ENCODE measurements at places on chromosomes 6 and 20.

DNA sequence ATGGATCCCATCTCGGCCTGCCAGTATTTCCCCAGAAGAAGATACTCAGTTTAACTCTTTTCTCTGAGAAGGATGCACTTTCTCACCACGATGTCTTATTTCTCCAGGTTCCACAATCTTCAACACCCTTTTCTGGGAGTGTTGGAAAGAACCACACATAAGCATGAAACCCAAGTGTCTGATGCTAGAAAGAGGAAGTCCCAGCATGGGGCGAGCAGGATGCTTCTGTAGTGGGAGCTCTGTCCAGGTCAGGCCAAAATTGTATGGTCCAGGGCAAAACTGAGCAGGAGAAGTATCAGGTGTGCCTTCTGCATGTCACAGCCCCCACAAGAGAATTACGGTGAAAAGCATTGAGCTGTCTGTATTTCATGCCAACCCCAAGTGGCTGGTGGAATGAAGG, 11.0 kb downstream of the TREM1 start:
- H3K27me3 ChIP-seq: peaks cover 36% of the 10 kb centered on the region
- no peaks in the 10 kb centered on the region for H3K4me1 ChIP-seq
- H3K27ac ChIP-seq: no peak overlapping the region
- no peaks in the 10 kb centered on the region for H3K36me3 ChIP-seq
- H3K4me3 ChIP-seq: no peak overlapping the region

DNA sequence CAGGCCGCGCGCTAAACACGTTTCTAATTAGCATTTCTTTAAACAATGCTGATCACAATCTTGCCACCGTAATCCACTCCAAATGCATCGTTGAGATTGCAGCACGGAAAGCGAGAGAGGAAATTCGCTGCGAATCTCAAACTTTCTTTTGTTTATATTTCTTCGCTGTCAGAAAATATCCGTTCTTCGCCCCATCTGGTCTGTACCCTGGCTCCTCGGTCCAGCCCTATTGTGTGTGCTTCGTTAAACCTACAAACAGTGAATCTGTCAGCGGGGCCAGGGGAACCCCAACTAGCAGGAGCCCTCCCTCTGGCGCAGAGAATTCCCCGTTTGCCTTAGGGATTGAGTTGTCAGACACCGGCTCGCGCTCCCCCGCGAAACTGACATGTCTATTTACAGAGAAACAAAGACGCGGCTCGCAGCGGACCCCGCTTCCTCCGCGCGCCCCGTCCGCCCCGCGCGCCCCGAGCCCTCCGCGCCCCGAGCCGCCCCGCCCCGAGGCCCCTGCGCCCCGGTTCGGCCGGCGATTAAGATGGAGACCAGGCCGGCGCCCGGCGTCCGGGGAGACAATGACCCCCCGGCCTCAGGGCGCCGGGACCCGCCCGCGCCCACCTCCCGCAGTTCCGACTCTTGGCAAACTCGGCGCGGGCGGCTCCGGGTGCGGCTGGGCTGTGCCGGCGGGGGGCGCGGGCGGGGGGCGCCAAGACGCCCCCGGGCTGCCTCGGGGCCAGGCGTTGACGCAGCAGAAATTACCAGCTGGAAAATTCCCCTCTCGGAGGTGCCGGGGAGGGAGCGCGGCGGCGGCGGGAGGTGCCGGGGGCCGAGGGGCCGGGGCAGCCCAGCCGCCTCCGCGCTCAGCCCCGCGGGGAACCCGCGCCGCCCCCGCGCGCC, 874 bp downstream of the ZBTB46 start:
- H3K4me3 ChIP-seq: peak overlapping the region; percentile 77
- peaks cover 30% of the 10 kb centered on the region for H3K4me1 ChIP-seq
- H3K27ac ChIP-seq: no peak overlapping the region
- peaks cover 5% of the 10 kb centered on the region for H3K36me3 ChIP-seq
- DNase-seq: no peak
- peaks cover 15% of the 10 kb centered on the region for H3K27me3 ChIP-seq

DNA sequence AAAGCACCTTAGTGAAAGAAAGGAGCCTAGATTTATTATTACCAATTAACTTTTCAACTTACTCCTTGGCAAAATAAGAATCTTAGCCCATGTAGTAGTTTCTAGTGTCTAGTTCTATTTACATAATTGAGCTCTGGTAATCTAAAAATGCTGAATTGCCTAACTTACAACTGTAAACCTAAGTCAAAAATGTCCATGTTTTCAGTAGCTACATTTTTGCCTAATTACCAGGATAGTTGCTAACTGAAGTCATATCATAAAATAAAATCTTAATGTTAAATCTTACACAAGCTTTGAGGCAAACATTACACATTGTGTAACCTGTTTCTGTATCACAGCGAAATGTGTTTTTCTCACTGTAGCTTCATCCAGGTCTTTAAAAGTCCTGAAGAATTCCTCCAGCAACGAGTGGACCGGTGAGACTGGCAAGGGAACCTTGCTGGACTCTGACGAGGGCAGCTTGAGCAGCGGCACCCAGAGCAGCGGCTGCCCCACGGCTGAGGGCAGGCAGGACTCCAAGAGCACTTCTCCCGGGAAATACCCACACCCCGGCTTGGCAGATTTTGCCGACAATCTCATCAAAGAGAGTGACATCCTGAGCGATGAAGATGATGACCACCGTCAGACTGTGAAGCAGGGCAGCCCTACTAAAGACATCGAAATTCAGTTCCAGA, 7.6 kb upstream of the CLDN20 start:
- H3K27me3 ChIP-seq: peaks cover 2% of the 10 kb centered on the region
- DNase-seq: peak; percentile 23
- H3K4me1 ChIP-seq: peaks cover 36% of the 10 kb centered on the region
- H3K4me3 ChIP-seq: no peak overlapping the region
- H3K36me3 ChIP-seq: peaks cover 33% of the 10 kb centered on the region
- peak overlapping the region; percentile 69 for H3K27ac ChIP-seq

- peaks cover 2% of the 10 kb centered on the region for H3K27me3 ChIP-seq
- no peak overlapping the region for H3K4me3 ChIP-seq
- no peak for DNase-seq
- H3K4me1 ChIP-seq: no peaks in the 10 kb centered on the region
- H3K27ac ChIP-seq: no peak overlapping the region
Measured at GRCh38 chr6:161747506-161747905, 473.6 kb upstream of the AGPAT4 start.

DNA sequence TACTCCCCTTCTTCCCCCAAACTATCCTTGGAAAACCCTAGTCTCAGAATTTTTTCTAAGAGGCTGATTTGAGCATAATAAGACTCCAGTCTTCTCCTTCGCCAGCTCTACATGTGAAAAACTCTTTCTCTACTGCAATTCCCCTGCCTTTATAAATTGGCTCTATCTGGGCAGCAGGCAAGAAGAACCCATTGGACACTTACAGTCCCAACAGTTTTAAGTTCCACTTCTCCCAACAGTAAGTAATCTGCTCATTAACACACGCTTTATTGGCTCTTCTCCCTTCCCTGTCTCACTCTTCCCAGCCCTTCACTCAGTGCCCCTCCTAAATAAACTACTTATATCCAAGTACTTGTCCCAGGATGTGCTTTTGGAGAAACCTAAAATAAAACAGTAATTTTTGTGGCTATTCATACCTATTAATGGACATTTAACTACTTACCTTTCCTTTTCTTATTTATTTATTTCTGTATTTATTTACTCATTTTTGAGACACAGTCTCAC, 11.1 kb upstream of the DDR1 start:
- DNase-seq: no peak
- H3K4me1 ChIP-seq: peaks cover 13% of the 10 kb centered on the region
- peaks cover 35% of the 10 kb centered on the region for H3K36me3 ChIP-seq
- H3K4me3 ChIP-seq: no peak overlapping the region
- H3K27me3 ChIP-seq: no peaks in the 10 kb centered on the region
- H3K27ac ChIP-seq: no peak overlapping the region

DNA sequence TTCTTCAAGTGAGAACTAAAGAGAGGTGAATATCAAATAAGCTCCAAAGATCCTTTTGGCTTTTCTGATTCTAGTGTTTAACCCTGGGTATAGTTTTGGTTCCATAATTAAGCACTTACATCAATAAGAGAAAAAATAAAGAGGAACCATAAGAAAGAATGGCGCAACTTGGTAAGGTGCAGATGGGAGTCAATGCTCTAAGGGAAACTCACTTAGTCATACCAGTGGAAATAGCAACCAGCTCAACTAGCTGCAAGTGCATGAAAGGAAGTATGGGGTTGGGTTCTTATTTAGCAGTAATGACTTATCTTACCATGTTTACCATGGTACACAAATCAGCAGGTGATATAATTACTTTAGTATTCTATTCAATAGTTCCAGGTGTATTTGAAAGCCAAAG, 296.5 kb upstream of the RUNX2 start:
- DNase-seq: no peak
- no peak overlapping the region for H3K4me3 ChIP-seq
- H3K27ac ChIP-seq: no peak overlapping the region
- H3K27me3 ChIP-seq: no peaks in the 10 kb centered on the region

DNA sequence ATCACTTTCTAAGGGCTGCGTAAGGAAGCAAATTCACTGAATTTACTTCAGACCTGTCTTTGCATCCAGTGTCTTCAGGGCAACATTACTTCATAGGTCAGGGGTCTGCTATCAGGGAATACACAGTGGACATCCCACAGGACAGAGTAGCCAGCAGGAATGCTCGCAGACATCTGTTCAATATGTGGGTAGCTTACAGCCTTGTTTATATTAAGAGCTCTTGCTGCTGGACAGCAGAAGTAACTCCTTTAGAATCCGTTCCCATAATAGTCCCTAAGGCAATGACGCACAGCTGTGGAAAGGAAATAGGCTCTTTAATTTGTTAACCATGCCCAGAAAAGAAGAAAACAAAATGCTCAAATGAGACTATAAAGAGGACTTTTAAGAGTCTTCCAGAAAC, 198.7 kb downstream of the MOXD1 start:
- H3K27me3 ChIP-seq: no peaks in the 10 kb centered on the region
- H3K27ac ChIP-seq: no peak overlapping the region
- no peak overlapping the region for H3K4me3 ChIP-seq

DNA sequence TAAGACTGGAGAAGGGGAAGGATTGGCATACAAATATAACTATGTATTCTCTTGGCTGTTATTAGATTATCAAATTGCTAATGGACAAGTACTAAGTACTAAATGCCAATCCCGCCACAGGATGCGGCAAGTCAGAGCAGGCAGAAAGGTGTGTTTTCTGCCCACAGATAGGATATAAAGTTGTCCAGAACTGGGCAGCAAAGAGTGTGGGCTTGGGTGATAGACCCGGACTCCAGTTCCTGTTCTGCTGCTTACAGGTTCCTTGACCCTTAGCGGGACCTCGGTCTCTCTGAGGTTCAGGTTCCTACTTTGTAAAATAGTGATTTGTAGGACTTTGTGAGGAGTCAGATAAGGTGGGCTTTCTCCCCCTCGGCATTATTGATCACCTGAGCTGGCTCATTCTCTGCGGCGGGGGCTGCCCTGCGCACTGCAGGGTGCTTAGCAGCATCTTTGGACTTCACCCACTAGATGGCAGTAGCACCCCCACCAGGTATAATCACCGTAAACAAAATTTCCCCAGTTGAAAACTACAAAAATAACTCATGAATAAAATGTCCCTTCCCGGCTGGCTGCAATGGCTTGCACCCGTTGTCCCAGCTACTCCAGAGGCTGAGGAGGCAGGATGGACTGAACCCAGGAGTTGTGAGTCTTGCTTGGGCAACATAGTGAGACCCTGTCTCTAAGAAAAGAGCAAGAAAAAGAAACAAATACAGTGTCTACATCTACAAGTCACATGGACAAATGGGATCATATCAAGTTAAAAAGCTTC, 193.1 kb downstream of the DOK5 start:
- DNase-seq: no peak
- no peaks in the 10 kb centered on the region for H3K36me3 ChIP-seq
- no peak overlapping the region for H3K27ac ChIP-seq
- no peak overlapping the region for H3K4me3 ChIP-seq
- H3K27me3 ChIP-seq: peaks cover 4% of the 10 kb centered on the region
- no peaks in the 10 kb centered on the region for H3K4me1 ChIP-seq

DNA sequence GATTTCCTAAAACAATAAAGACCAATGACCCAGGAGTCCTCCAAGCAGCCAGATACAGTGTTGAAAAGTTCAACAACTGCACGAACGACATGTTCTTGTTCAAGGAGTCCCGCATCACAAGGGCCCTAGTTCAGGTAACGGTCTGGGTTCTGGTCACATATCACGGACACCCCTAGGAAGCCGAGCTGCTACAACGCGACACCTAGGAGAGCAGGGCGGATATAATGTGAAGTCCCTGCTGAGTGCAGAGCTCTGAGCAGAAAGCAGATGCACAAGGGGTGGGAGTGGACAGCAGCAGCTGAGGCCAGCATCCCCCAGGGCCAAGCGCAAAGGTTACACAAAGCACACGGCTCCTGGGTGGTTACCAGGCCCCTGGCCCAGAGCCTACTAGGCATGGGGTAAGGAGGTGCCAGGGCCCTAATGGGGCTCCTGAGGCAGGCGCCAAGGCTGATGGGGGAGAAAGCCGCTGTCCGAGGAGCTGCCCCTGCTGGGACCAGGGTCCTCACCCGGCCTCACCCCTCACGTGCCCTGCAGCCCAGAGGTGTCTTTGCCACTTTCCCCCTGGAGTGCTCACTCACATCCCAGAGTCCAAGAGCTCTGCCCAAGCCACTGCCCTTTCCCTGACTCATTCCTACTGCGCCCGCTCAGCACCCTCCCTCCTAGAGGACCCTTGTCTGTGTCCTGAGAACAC, 8.4 kb downstream of the CST7 start:
- H3K36me3 ChIP-seq: peaks cover 8% of the 10 kb centered on the region
- peaks cover 1% of the 10 kb centered on the region for H3K27me3 ChIP-seq
- H3K27ac ChIP-seq: no peak overlapping the region
- H3K4me1 ChIP-seq: no peaks in the 10 kb centered on the region
- H3K4me3 ChIP-seq: no peak overlapping the region

GRCh38 chr20:40633123-40633850, 55.7 kb downstream of the MAFB start:
- no peak overlapping the region for H3K4me3 ChIP-seq
- no peaks in the 10 kb centered on the region for H3K36me3 ChIP-seq
- H3K27me3 ChIP-seq: peaks cover 2% of the 10 kb centered on the region
- DNase-seq: no peak
- H3K4me1 ChIP-seq: no peaks in the 10 kb centered on the region
- H3K27ac ChIP-seq: no peak overlapping the region

DNA sequence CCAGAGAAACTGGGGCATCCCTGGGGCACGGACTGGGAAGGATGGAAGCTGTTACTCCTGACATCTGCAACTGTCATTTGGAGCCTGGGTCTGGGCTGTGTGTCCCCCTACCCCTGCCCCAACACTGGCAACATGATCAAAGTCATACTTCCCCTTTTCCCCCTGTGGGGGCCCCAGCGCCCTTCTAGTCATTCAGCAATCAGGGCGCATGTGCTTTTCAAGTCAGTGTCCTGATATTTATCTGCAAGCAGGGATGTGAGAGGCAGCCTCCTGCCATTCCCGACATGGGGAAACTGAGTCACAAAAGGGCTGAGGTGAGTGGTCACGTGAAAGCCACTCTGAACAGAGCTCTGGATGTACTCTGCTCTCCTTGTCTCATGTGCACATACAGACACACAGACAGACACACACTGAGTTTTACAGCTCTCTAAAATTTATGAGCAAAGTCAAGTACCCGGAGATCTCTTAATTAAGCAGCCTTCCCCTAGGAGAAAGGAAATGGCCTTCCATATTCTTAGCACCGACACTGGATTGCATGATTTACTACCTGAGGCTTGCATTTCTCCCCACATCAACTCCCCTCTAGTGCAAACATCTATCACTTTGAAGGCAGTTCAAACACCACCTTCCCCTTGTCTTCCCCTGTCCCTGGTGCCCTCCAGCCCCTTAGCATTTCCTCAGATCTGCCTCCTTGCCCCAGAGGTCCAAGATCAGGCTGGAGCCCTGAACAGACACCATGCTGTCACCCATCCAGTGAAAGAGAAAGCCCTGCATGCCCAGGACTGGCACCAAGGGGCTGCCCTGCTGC, 170.7 kb downstream of the CDC5L start:
- no peak overlapping the region for H3K27ac ChIP-seq
- no peak overlapping the region for H3K4me3 ChIP-seq
- H3K27me3 ChIP-seq: peaks cover 57% of the 10 kb centered on the region
- DNase-seq: no peak
- H3K4me1 ChIP-seq: no peaks in the 10 kb centered on the region

All from HFFc6 (cell line).